Spleen (tissue), 13 donors: ENCODE measurements at places on chromosomes 6 and 20. TPM values are rescaled to one million over a fixed set of nuclear protein-coding genes. Genes with fewer than 3 reads are reported as not detected.

The RIMS1 gene
- total RNA-seq: not detected

DNA sequence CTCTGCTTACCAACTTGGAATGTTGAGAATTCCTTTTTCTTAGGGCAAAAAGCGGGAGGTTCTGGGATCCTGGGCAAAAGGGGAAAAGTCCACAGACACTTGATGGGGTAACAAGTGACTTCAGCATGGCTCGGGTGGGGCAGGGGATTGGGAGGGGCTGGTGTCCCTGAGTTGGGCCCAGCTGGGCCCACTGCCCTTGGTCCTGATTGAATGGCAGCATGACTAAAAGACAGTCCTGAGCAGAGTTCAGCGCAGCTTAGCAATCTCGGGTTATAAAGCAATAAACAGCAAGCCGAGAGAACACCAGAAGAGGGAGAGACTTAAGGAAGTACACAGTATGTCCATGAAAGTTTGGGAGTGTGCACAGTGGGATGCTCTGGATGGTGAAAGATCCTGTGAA is 5.6 kb downstream of the PPP2R5D start:
- no peak for DNase-seq

The TMEM200A gene
- 1.4 TPM for total RNA-seq

- no peak for DNase-seq
These were observed 215.4 kb upstream of the RUNX2 start for GRCh38 chr6:45112711-45113110.

GRCh38 chr6:137043710-137044365 is 927 bp downstream of the IL20RA start:
- no peak for DNase-seq

DNA sequence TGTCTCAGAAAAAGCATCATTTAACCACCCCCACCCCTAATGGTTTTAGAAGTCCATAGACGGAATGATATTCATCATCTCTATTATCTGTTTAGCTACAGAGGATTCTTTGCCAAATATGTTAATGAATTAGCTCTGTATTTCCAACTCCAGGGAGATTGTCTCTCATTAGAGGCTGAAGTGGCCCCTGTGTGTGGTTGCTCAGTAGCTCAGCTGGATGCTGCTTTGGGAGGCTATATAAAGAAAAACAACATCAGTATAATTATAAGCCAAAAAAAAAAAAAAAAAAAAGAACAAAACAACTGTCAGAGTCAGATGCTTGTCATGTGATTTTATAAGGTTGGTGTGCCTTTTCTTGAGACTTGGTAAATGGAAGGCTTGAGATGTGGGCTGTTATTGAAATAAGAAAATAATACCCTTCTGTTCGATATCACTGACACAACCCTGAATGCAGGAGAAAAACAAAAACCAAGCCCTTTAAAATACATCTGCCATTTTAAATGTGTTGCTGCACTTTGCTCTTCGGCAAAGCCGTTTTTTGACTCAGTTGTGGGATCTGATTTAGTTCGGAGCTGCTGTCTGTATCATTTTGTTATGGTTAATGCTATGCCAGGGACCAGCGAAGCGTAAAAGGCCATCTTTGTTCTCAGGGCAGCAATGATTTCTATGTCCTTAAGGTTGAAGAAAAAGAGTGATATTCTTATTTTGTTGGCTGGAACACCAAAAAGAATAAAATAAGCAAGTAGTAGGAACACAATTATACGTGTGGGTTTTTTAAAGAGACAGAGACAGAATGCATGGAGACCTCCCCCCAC is 422.6 kb downstream of the QKI start:
- no peak for DNase-seq

DNA sequence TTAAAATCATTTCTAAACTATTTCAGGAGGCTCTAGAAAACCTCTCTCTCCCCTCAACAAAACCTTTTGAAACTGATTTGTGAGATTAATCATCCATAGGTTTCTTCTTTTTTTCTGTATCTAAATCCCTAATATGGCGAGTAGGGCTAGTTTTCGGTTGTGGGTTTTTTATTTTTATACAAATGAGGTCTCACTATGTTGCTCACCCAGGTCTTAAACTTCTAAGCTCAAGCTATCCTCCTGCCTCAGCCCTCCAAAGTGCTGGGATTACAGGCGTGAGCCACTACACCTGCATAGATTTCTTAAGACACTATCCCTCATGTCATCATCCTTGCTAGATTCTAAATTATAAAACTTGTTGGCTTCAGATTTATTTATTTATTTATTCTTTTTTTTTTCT is 43.9 kb downstream of the ORC3 start:
- DNase-seq: no peak

- no peak for DNase-seq
These were observed 1010.8 kb upstream of the EYS start for GRCh38 chr6:66717801-66718200.

DNA sequence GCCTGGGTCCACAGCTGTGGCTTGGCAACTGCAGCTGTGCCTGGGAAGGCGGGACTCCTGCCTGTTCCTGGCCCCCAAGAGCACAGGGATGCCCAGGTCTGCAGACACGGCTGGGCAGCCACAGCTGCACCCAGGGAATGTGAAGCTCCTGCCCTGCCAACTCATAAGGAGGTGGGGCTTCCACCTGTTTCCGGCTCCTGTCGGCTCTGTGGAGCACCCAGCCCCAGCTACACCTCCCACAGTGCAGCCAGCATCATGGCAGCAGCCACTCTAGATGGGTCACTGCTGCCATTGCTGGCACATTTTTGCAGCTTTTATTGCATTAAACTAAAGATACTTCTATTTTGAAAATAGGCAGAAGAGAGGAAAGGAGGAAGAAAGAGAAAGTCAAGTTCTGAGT is 207.9 kb downstream of the SAMD5 start:
- no peak for DNase-seq

DNA sequence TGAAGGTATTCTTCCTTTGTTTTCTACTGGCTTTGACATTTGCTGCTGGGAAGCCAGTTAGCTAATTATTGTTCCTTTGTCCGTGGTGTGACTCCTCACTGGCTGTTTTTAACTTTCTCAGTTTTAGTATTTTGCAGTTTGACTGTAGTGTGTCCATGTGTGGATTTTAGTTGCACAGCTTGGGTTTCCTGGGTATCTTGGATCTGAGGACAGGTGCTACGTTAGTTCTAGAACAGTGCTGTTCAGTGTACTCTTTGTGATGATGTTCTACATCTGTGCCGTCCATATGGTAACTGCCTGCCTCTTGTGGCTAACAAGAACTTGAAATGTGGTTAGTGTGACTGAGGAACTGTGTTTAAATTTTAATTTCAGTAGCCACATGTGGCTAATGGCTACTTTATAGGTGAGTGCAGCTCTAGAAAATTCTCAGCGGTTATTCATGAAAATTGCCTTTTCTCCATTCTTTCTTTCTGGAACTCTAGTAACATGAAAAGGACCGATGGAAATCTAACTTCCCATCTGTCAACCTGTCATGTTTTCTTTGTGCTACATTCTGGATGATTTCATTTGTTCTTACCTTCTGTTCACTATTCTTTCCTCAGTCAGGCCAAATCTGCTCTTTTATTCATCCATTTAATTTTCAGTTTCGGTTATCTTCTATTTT is 7.4 kb downstream of the SNX9 start:
- no peak for DNase-seq
